Stimulated activated CD8-positive, alpha-beta memory T cell treated with anti-CD3 and anti-CD28 coated beads, Interleukin-7, amount 100 ng/mL, for 48 hours (primary cell): ENCODE measurements at places on chromosomes 4 and X.

DNA sequence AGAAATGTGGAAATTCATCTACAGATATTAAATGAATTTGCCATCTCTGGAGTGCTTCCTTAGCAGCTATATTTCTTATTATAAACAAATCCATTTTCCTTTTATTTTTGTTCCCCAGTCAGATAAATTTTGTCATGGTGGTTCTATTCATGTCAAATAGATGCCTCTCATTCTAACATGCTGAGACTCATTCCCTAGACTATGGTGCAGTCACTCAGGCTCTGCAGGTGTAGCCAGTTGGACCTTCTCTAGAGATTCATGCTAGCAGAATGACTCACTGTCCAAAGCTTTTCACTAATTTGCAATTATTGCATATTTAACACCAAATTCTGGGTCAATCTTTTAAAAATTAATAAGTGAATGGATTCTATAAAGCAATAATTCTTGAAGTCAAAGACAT is 1392.7 kb downstream of the PCDH7 start:
- no peak for DNase-seq

- no peak for DNase-seq
Measured at GRCh38 chr4:126440297-126440696, 1125.5 kb downstream of the FAT4 start.

GRCh38 chrX:13790206-13791131 is 26.4 kb downstream of the GPM6B start:
- no peak for DNase-seq

DNA sequence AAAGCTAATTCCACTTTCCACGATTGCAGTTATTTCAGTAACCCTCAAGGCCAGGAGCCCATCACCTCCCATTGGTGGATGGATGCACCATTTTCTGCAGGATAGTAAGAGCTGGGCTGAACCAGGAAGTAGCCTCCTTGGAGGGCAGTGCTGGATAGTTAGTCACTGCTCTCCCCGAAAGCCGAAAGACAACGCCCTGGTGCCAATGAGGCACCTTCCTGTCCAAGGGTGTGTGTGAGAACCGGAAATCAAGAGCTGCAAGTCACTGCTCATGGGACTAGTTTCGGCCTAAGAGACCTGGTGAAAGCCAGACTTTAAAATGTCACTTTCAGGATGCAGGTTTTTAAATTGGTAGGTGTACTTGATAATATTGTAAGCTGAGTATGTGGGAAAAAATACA is 203.8 kb upstream of the HS3ST1 start:
- no peak for DNase-seq

DNA sequence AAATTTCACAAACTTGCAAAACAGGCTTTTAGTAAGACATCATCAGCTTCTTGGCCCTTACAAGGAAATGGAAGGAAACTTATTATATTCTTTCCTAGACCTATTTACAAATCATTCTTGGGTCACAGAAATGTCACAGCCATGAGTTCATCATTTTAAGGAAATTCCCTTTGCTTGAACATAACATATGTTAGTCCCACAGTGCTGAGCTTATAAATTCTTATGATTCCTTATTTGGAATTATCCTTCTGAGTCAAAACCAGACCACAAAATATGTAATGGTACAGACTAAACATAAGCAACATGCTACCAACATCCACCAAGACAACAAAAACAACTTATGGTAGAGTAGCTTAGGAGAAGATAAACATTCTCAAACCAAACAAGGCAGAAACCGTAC is 236.9 kb upstream of the CTSO start:
- DNase-seq: no peak
